Activated CD8-positive, alpha-beta T cell treated with anti-CD3 and anti-CD28 coated beads, Interleukin-2, amount 10 ng/mL, durations not matched to agents 7 days and 5 days (primary cell): ENCODE measurements at places on chromosomes 11 and 22. TPM values are rescaled to one million over a fixed set of nuclear protein-coding genes. Genes with fewer than 3 reads are reported as not detected.

GRCh38 chr11:87954476-87954875, 220.8 kb downstream of the RAB38 start:
- H3K27me3 ChIP-seq = no peaks in the 10 kb centered on the region
- no peak for DNase-seq
- H3K4me3 ChIP-seq = no peak overlapping the region
- H3K4me1 ChIP-seq = no peaks in the 10 kb centered on the region

Gene FGF19
- not detected for total RNA-seq

DNA sequence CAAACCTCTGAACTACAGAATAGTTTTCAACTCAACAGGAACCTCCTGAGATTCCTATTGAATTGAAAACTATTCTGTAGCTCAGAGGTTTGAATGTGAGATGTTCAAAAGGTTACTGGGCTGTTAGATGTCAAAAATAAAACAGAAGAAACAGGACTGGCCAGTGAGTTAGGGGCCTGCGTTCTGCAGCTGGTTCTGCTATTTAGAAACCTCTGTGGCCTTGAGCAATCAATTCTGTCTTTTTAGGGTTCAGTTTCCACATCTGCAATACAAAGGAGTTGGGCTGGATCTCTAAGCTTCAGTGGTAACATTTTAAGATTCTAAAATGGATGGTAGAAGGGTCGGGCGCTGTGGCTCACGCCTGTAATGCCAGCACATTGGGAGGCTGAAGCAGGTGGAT, 55.8 kb downstream of the CLMP start:
- peaks cover 1% of the 10 kb centered on the region for H3K4me1 ChIP-seq
- no peak overlapping the region for H3K27ac ChIP-seq
- DNase-seq = no peak
- H3K4me3 ChIP-seq = no peak overlapping the region

DNA sequence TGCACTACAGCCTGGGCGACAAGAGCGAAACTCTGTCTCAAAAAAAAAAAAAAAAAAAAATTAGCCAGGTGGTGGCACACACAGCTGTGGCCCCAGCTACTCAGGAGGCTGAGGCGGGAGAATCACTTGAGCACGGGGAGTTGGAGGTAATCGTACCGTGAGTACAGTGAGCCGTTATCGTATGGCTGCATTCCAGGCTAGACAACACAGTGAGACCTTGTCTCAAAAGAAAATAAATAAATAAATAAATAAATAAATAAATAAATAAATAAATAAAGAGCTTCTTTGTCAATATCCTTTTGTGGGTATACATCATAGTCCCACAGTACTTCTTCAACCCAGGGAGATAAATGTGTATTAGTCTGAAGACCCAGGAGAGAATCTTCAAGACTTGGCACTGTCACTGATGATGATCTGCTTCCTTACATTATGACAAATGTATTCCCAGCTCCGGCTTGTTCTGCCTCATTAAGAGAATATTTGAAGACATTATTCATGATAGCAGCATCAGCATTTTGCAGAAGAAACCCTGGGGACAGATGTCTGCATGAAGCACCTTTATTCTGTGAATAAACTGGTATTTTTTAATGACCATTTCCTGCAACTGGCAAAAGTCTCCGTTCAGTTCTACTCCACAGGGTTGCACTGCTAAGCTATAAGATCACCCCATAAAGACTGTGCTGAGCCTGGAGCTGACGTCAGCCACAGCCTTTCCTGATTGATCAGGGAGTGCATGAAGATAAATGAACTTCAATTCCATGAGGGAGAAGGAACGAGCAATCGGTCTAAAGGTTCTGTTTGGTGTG, 1.6 kb upstream of the ACY3 start:
- no peaks in the 10 kb centered on the region for H3K27me3 ChIP-seq
- peaks cover 38% of the 10 kb centered on the region for H3K4me1 ChIP-seq
- H3K36me3 ChIP-seq = peaks cover 8% of the 10 kb centered on the region

Gene CLTCL1
- total RNA-seq = 0.58 TPM

- peaks cover 4% of the 10 kb centered on the region for H3K36me3 ChIP-seq
- H3K27ac ChIP-seq = no peak overlapping the region
- peaks cover 64% of the 10 kb centered on the region for H3K4me1 ChIP-seq
- H3K27me3 ChIP-seq = no peaks in the 10 kb centered on the region
- H3K4me3 ChIP-seq = no peak overlapping the region
These were observed 11.1 kb downstream of the MICAL2 start for GRCh38 chr11:12121517-12121916.

- peaks cover 7% of the 10 kb centered on the region for H3K4me1 ChIP-seq
- H3K27ac ChIP-seq = no peak overlapping the region
- H3K27me3 ChIP-seq = no peaks in the 10 kb centered on the region
- no peak for DNase-seq
- no peaks in the 10 kb centered on the region for H3K36me3 ChIP-seq
- H3K4me3 ChIP-seq = no peak overlapping the region
These were observed 34.6 kb downstream of the OSBPL5 start for GRCh38 chr11:3130269-3131071.

Gene PPP2R1B
- 57.7 TPM for total RNA-seq

Gene NXPE4
- not detected for total RNA-seq

DNA sequence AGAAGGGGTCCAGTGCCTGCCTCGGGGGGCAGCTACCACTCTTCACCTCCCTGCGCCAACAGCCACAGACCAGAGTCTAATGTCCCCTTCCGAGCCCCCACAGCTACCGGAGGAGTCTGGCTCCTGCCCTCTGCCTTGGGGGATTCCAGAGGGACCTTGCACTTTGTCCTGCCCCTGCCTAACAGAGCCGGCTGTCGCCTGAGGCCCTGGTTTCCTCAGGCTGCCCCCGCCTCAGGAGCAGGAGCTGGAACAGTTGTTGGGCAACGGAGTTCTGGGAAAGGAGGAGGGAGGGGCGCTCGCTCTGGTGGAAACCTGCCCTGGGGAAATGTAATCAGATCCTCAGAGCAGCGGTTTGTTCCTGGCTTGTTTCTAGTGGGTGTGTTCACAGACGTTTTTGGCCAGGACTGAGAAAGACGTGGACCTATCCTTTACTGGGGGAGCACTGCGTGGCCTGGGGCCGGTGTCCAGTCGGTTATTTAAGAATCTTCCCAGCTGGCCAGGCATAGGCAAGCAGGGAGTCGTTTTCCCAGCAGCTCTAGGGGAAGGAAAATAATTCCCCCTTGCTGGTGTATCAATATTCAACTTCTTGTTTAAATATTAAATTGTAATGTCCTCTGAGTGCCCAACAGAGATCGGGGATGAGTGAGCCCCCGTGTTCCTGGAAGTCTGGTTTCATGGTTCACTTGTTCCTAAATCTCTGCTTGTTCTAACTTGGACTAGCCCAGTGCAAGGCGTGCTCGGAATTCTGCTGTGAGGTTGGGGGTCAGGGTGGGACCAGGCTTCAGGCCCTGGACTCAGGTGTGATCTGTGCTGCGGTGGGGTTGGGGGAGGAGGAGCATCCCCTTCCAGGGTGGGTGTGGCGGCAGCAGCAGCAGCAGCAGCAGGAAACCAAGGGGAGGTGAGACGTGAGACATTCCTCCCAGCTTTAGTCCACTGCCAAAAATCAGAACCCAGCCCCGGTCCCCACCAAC, 32.1 kb downstream of the A4GALT start:
- H3K36me3 ChIP-seq = no peaks in the 10 kb centered on the region
- H3K27ac ChIP-seq = no peak overlapping the region
- no peaks in the 10 kb centered on the region for H3K27me3 ChIP-seq
- DNase-seq = no peak
- H3K4me3 ChIP-seq = no peak overlapping the region

DNA sequence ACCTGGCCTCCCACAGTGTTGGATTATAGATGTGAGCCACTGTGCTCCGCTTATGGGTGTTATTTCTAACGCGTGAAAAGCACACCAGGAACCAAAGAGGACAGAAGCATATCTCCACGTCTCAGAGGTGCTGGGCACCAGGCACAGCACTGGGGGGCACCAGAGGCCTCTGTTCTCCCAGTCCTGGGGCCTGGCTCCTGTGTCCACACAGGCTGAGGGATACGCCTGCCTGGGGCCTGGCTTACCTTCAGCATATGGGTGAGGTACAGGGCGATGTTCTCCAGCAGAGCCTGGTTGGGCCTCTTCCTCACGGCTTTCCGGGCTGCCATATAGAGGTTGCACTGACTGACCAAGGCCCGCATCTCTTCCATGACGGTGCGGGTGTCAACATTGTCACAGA, 24.7 kb upstream of the NAP1L4 start:
- peaks cover 95% of the 10 kb centered on the region for H3K4me1 ChIP-seq
- H3K27me3 ChIP-seq = no peaks in the 10 kb centered on the region
- peaks cover 73% of the 10 kb centered on the region for H3K36me3 ChIP-seq
- no peak for DNase-seq

DNA sequence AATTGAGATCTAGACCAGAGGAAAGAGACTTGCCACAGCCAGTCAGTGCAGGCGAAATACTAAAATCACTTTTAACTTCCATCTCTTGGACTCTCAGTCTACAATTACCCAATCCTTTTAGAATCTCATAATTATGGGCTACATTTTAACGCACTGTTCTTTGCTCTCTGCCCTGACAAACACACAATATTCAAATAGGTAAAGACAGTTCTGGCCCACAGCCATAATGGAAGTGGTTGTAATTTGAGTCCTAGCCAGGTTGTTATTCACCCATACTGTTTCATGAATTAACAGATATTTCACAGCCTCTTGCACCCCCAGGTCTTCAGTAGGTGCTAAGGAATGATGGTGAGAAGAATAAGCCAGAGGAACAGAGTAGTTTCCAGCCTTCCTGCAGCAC, 830 bp downstream of the C11orf97 start:
- no peak overlapping the region for H3K4me3 ChIP-seq
- H3K36me3 ChIP-seq = no peaks in the 10 kb centered on the region
- DNase-seq = no peak
- H3K4me1 ChIP-seq = peaks cover 15% of the 10 kb centered on the region

- H3K27ac ChIP-seq = no peak overlapping the region
- peaks cover 49% of the 10 kb centered on the region for H3K4me1 ChIP-seq
- H3K36me3 ChIP-seq = no peaks in the 10 kb centered on the region
- H3K27me3 ChIP-seq = peaks cover 12% of the 10 kb centered on the region
- DNase-seq = no peak
These were observed 19.6 kb downstream of the DAGLA start for GRCh38 chr11:61699737-61700160.

GRCh38 chr11:69539416-69540117, 58.1 kb downstream of the LINC01488 start:
- no peak overlapping the region for H3K27ac ChIP-seq
- H3K4me3 ChIP-seq = no peak overlapping the region
- DNase-seq = no peak
- no peaks in the 10 kb centered on the region for H3K27me3 ChIP-seq
- peaks cover 9% of the 10 kb centered on the region for H3K4me1 ChIP-seq

DNA sequence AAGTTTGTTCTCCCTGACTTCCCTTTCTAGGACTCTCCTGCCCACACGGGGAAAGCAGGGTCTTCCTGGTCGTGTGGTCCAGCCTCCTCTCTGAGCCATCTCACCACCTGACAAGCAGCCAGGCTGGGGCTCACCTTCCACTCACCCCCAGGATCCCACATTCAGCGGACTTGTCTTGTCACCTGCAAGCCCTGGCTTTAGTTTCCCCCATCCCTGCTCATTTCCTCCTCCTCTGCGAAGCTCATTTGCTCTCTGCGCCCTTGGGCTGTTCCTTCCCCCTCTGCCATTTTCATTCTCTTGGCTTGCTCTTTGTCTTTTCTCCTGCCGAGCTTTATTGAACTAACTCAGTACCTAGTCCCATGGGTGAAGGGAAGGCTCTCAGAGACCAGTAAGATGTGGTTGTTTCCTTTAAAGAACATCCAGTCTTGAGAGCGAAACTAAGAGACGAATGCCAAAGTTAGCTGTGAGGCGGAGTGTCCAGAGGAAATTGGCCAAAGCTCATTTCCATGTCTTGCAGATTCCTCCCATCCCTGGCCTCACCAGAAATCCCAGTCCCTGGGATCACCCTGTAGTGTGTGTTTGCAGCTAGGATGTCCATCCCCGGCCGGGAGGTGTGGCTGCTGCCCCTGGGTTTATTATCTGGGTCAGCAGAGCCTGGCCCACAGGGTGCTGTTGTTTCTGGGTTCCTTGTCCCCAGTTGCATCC, 2.0 kb downstream of the ST14 start:
- no peak overlapping the region for H3K27ac ChIP-seq
- no peak overlapping the region for H3K4me3 ChIP-seq
- H3K27me3 ChIP-seq = peaks cover 60% of the 10 kb centered on the region
- H3K36me3 ChIP-seq = no peaks in the 10 kb centered on the region
- DNase-seq = no peak
- H3K4me1 ChIP-seq = peaks cover 7% of the 10 kb centered on the region

DNA sequence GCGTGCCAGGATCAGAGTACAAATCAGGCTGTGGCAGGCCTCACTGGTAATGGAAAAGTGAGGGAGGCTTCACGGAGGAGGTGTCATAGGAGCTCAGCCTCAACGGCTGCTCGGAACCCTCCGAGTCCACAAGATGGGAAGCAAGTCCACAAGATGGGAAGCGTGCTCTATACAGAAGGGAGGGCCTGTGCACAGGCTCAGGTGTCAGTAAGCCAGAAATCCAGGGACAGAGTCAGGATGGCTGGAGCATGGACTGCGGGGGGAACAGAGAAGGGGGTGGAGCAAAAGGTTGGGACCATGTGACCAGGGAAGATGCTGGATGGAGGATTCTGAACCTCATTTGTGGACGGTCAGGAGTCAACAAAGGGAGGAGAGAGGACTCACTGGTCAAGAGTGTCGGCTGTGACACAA, 3.4 kb upstream of the DPP3 start:
- no peak overlapping the region for H3K4me3 ChIP-seq
- no peak overlapping the region for H3K27ac ChIP-seq
- peaks cover 23% of the 10 kb centered on the region for H3K4me1 ChIP-seq
- no peak for DNase-seq

- DNase-seq = no peak
- H3K27me3 ChIP-seq = peaks cover 2% of the 10 kb centered on the region
- peak overlapping the region; percentile 82 for H3K27ac ChIP-seq
- H3K4me1 ChIP-seq = peaks cover 21% of the 10 kb centered on the region
These were observed 11.8 kb upstream of the PLAAT2 start for GRCh38 chr11:63574856-63575602.

GRCh38 chr22:29032584-29032983, 29.0 kb downstream of the C22orf31 start:
- no peak overlapping the region for H3K4me3 ChIP-seq
- peaks cover 41% of the 10 kb centered on the region for H3K27me3 ChIP-seq
- no peak overlapping the region for H3K27ac ChIP-seq
- DNase-seq = no peak

Gene SLC22A9
- total RNA-seq = not detected

GRCh38 chr11:118837868-118838267, 45.8 kb upstream of the CXCR5 start:
- H3K27me3 ChIP-seq = no peaks in the 10 kb centered on the region
- no peak overlapping the region for H3K27ac ChIP-seq
- no peaks in the 10 kb centered on the region for H3K36me3 ChIP-seq
- no peak for DNase-seq
